HCT116 (cell line): ENCODE measurements at places on chromosomes 6 and 20.

DNA sequence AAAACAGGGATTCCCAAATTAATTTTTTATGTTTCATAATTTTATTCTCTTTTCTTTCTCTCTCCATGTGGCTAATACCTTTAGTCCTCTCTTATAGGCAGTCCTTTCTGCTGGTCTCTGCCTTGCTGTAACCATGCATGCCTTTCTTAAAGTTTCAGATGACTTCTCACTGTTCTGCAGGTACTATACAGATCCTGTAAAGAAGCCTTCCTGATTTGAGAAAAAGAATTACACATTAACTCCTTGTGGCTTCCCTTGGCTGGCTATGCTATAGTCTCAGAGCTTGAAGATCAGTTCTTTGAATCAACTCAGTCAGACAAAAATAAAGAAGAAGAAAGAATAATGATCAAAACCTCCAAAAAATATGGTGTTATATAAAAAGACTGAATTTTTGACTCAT is 7.3 kb upstream of the GPR63 start:
- no peak for DNase-seq

GRCh38 chr6:44507014-44507413 is 119.5 kb downstream of the CDC5L start:
- DNase-seq, result no peak

- DNase-seq, result no peak
Measured at GRCh38 chr20:34978092-34978744, 22.6 kb downstream of the MYH7B start.

- no peak for DNase-seq
Measured at GRCh38 chr6:56486681-56487080, 156.0 kb downstream of the DST start.

- DNase-seq, result peak; percentile 65
Measured at GRCh38 chr6:44000164-44000842, 126.9 kb downstream of the MRPL14 start.

DNA sequence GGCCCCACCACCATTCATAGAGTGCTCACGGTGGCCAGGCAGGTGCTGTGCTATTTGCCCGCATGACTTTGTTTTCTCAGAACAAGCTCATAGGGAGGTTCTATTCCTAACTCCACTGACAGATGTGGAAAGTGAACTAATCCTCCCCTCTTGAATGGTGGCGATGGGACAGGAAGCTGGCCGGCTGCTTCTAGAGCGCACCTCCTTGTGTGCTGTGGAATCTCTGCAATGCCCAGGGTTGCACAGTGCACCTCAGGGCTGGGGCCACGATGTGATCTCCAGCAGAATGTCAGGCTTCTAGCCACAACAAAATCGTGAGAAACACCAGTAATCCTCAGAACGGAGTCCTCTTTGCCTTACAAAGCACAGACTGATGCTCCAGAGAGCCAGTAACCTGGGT is 53.8 kb upstream of the SLC22A23 start:
- DNase-seq, result no peak

DNA sequence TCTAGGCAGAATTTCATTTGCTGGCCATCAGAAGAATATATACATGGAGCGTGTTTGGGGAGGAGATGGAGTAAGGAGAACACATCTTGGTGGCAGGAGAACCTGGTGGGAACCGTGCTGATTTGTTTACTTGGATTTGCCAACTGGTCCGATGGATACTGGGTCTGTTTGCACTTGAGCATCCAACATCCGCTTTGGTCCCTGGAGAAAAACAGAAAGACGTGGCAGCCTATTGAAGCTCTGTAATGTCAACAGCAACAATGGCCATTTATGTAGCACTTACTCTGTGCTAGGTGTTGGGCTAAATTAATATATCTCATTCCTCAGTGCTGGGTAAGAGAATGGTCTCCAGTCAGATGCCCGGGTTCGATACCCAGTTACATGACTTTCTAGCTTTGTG is 125.6 kb downstream of the BCAS1 start:
- no peak for DNase-seq

DNA sequence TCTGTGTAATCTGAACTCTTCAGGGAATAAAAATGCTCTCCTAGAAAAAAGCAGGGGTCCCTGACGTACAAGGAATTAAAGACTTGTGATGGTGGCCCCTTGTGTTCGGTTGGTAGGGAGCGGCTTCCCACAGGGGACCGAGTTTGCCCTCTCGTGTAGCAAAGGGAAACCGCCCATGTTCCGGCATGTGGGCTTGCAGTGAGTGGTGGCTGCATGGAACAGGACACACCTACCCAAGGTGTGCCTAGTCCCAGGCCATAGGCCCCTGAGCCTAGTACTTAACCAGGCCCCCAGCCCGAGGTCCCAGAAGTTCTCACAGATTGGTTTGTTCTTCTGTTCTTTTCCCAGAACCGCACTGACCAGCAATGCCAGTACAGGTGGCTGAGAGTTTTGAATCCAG is 15.5 kb downstream of the MYBL2 start:
- no peak for DNase-seq

DNA sequence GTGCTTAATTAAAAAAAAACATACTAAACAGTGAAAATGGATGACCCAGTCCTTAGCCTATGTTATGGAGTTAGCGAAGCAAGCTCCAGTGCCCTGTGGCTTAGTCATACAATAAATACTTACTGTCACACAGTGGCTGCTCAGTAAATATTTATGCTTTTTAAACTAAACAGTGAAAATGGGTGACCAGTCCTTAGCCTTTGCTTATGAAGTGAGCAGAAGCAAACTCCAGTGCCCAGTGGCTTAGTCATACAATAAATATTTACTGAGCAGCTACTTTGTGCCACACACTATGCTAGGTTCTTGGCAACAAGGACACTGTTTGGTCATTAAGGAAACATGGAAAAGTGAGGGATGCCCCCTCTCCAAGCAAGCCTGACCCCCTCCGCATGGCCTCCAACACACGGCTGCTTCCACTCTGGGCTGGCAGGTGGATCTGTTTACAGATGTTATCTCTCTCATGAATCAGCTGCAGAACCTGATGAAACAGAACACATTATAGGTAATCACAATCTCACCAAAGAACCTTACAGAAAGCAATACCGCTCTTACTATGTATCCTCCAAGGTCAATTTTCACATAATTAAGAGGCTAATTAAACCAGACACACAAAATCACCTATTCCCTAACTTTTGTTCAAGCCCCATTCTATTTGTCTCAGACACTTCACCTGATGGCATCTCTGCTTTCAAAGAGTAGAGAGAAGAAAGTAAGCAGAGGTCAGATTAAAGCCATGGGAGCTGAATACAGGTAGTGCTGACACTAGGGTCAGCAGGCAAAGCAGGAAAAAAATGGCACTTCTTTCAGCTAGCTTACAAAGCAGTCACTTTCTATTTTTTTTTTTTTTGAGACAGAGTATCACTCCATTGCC is 27.3 kb downstream of the CDK5RAP1 start:
- DNase-seq, result no peak

DNA sequence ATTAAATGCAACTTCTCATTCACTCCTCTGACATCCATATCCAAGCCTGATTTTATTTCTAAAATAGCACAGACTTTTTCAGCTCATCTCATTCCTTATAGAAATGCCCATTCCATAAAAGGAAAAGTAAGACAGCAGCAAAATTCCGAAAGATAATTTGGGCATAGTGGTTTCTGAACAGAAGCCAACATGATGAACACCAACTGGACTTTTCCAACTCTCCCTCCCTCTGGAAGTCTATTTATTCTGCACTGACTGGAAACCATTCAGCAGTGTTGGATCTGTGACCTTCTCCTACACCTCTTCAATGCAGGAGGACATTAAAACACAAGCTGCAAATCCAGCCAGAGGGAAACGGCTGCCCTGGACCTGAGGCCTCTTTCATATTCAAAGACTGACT is 306.2 kb upstream of the NT5E start:
- DNase-seq, result no peak

DNA sequence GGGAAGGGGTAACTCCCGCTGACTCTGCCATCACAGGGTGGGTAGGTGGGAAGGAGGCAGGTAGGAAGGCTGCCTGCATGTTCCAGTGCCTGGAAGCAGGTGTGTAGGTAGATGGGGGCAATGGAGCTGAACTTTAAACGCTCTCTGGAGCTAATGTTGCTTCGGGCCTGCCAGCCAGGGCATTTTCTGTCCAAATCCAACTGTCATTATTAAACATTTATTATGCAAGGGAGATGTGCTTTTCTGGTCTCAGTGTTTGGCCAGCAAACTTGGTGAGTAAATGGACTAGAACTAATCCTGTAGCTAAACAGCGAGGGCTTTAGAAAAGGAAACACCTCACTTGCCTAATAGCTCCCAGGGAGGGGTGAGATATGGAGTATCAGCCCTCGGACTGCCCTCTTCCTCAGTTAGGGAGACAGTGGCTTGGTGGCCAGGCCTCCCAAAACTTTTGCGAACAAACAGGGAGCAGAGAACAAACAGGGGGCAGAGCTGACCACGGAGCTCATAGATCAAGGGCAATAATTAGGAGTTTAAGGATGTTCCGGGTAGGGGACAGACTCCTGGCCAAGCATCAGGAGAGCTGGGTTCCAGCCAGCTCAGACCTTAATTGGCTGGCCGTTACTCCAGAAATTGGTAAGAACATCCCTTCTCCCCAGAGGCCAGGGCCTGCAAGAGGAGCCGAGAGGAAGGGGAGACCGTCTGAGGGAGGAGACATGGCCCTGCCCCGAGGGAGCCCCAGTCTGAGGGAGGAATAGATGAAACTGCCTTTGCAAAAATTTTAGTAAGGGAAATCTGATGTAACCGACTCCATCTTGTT is 131.1 kb downstream of the VEGFA start:
- no peak for DNase-seq

- DNase-seq, result no peak
Measured at GRCh38 chr20:51620432-51620831, 77.9 kb upstream of the NFATC2 start.

DNA sequence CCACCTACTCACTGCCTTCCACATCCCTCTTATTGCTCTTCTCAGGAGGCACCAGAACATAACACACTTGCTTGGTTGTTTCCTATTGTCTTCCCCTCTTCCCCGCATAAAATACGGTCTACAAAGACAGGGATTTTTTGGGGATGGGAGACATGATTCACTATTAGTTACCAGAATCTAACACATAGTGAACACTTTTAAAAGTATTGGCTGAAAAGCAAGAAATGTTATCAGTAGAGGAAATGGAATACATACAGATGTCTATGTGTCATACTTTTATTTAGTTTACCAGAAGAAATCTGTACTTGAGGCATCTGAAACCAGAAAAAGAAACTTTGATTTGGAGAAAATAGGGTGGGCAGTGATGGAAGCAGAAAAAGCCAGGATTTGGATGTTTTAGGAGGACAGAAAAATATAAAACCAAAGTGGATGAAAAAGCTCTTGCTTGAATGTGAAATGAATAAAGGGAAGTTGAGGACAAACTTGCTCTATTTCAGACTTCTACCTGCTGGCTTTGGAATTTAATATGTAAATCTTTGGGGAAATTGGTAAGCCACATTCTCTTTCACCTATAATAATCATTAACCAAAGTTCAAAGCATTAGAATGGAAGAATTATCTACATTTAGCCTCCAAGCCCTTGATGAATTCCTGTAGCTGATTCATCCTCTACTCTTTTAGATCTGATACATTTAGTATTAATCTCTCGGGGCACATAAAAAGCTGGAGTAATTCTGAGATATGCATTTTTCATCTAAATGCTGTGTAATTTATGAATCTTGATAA is 82.6 kb downstream of the DOK5 start:
- no peak for DNase-seq

DNA sequence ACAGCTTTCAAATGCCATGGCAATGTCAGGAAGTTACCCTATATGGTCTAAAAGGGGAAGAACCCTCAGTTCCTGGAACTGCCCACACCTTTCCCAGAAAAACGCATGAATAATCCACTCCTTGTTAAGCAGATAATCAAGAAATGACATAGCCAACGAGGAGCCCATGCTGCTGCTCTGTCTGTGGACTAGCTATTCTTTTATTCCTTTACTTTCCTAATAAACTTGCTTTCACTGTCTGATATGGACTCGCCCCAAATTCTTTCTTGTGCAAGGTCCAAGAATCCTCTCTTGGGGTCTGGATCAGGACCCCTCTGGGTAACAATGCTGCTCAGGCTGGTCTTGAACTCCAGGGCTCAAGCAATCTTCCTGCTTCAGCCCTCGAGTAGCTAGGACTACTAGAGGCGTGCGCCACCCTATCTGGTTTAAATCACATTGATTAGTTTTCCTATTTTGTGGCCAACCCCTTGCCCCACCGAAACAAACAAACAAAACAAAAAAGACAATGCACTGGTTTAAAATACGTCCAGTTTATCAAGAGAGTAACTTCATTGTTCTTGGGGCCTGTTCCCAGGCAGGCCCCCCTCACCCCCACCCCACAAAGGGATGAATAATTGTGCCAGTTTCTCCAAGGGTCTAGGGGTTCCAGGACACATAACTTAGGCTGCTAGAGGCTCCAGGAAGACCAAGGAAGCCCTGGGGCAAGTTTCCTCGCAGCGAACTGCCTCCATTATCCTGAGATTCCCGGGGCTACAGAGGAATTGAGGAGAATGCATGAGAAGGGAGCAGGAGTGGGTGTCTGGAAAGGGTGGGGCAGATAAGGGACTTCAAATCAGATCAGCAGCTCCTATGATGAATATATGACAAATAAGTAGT is 10.1 kb upstream of the AKAP12 start:
- no peak for DNase-seq

DNA sequence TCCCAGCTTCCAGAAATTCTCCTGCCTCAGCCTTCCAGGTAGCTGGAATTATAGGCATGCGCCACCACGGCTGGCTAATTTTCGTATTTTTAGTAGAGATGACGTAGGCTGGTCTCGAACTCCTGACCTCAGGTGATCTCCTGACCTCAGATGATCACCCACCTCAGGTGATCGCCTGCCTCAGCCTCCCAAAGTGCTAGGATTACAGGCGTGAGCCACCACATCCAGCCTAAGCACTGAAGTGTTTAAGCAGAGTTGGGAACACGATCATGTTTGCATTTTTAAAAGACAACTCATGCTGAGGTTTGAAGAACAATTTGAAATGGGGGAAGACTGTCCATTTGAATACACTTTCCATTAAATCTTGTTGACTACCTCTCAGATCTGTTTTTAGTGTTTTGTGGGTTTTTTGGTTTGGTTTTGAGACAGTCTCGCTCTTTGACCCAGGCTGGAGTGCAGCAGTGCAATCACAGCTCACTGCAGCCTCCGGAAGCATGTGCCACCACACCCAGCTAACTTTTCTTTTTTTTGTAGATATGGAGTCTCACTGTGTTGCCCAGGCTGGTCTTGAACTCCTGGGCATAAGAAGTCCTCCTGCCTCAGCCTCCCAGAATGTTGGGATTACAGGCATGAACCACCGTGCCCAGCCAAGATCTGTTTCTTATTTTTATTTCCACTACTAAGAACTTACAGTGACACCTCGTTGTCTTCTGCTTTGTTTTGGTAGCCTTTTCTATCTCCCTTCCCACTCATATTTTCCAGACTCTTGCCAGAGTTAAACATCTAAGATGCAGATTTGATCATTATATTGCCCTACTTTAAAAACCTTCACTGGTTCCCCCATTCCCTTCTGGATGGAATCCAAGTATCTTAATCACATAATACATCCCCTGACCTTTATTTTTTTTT is 5.5 kb downstream of the CASP8AP2 start:
- no peak for DNase-seq
